RCC 7860 (cell line): ENCODE measurements at places on chromosomes 1 and 21.

GRCh38 chr1:92030656-92031107, 897 bp downstream of the EPHX4 start:
- peak; percentile 31 for DNase-seq

- DNase-seq: no peak
Measured at GRCh38 chr1:221415651-221416050, 326.2 kb downstream of the DUSP10 start.

- DNase-seq: no peak
Measured at GRCh38 chr1:235670157-235670776, 20.7 kb upstream of the GNG4 start.

DNA sequence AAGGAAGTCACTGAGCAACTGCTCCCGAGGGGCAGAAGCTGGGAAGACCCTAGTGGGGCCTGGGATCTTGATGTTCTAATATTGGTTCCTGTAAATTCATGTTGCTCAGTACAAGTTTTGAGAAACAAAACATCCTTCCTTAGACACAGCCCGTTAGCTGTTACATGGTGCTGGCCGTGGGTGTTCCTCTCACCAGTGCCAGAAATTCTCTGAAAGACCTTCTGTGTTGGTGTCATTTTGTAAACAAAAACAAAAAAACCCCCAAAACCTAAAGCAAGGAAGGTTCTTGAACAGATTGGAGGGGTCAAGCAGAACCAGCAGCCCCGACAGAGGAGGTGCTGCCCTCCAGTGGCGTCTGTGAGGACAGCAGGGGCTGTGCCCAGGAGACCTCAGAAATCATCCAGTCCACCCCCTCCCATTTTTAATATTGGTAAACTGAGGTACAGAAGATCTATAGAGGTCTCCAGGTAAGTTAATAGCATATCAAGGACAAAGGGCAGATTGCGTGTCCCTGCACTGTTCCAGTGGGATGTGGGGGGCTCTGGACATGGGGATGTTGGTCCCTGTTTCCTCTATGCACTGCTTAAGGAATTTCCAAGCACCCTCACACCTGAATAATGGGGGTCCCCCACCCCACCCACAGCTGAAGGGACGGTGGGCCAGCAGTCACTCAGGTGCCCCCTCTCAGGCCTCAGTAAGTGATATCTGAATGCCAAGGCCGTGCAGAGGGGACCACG, 38.2 kb downstream of the SLC2A7 start:
- no peak for DNase-seq

- no peak for DNase-seq
Measured at GRCh38 chr1:6623269-6623965, 1.3 kb upstream of the THAP3 start.

DNA sequence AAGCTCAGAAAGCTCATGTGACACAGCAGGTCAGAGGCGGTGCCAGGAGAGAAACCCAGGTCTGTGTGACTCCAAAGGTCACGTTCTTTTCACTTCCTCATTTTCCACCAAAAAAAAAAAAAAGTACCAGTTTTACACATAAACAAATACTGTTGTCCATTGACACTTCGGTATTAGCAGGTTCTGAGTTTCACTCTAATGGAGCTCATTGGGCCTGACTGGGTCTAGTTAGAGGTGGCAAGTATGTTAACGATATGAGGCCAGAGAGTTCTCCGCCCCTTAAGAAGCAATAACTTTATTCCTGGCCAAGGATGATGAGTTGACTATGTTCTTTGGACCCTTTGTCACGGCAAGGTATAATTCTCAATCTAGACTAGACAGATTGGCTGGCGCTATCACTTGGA, 30.0 kb upstream of the SDE2 start:
- DNase-seq: no peak

- DNase-seq: no peak
Measured at GRCh38 chr1:31725777-31726535, 22.1 kb upstream of the COL16A1 start.

DNA sequence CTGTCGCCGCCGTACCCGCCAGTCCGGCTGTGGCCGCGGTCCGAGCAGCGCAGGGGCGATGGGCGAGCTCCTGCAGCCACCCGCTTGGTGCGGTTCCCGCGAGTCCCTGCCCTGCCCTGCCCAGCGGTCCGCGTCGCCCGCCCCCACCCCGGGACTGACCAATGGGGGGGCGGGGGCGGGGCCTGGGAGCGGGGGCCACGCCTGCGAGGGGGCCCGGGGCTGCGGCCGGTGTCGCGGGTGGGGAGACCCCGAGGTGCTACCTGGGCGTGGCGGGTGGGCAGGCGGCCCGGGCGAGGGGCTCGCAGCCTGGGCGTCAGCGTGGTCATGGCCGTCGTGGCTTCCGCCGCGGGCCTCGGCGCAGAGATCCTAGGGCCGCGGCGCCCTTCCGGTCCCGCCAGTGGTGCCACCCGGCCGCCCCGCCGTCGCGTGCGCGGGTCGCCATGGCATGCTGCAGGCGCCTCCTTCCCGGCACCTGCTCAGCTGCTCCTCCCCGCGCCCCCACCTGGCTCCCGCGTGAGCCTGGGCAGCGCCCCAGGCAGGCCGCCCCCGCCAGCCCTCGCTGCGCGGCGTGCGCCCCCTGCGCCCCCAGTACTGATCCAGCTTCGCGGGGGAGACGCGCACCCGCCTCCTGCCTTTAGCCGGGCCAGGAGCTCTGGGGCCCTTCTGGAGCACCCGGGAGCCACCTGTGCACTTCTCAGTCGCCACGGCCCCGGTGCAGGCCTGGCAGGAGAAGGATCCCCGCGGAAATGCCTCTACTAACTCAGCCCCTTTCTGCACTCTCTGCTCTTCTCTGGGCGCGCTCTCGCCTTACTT, at the start of gene BMP8B:
Gene BMP8B (minus strand): TSS at position 108 of the 813 bp plus-strand sequence. CDS start 380 bp downstream, outside the sequence.
- DNase-seq: peak; percentile 25

GRCh38 chr1:205936311-205936710, 6.9 kb downstream of the SLC26A9 start:
- no peak for DNase-seq

GRCh38 chr1:35285771-35286606, 17.5 kb downstream of the ZMYM4 start:
- DNase-seq: no peak

GRCh38 chr1:33724348-33724747, 139.5 kb upstream of the HMGB4 start:
- no peak for DNase-seq

DNA sequence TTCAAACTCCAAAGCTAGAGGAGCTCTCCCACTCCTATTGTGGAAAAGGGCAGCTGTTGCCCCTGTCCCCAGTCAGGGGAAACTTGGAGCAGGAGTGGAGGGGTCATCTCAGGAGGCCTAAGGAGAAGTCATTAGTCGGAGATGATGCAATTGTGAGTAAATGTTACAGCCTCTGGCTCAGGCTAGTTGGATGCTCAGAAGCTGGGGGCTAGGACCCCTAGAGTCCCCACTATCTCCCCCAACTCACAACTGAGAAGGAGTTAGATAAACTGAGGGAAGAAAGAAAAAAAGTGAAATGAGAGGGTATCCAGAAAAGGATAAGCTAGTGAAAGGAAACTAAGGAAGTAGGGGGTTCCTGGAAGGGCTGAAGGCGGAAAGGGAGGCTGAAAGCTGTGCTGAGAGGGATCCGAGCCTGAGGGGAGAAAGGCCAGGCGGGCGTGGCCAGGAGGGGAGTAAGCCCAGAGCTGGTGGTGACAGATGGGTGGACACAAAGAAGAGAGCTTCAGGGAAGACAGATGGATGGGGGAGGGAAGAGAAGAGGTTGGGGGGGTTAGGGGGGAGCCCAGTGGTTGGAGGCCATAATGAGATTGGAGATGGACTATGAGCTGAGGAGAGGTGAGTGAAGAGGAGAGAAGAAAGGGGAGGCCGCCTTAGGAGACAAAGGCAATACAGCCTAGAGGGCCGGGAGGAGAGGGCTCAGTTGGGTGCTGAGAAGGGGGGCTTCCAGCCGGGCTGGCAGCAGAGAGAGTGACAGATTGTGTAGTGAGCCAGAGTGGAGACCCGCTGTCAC, 4.5 kb upstream of the NHLH1 start:
- no peak for DNase-seq

DNA sequence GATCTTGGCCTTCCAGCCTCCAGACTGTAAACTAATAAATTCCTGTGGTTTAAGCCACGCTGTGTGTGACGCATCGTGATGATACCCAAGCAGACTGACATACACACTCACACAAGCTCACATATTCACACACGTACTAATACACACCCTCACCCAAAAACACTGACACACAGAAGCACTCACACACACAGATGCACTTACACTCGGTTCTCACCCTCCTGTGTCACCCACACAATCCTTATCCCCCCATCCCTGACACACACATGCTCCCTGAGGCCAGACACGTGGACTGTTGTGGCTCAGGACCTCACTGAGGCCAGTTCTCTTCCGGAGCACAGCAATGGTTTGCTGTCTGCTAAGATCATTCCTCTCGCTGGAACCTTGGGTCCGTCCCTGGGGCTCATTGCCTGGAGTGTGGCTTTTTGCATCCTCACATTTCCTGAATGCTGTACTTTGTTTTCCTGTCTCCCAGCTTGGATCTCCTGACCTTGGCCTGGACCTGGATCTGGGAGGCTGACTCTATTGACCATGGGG, 76.9 kb upstream of the LYST start:
- DNase-seq: peak; percentile 74

GRCh38 chr1:17188217-17188616, 16.7 kb upstream of the PADI1 start:
- DNase-seq: no peak

GRCh38 chr1:185368313-185368855, 51.3 kb upstream of the IVNS1ABP start:
- no peak for DNase-seq

- DNase-seq: no peak
Measured at GRCh38 chr21:32278103-32278502, 746 bp downstream of the MIS18A start.

DNA sequence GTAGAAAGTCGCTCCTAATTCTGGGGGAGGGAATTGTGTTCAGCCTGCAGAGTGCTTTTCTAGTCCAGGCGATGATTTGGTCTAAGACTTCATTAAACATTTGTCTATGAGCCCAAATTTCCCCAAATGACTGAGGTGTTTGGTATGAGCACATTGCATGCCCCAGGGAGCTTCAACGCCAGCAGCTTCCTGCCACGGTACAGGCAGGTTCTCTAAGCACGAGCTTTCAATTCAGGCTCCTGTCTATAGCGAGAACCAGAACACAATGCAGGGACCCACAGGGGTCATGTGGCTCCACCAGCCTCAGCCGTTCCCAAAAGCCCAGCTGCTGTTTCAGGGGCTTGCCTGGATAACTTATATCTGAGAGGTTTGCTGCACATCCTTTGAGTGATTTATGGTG, 34.1 kb upstream of the H6PD start:
- peak; percentile 6 for DNase-seq
